Stimulated activated naive B cell treated with anti-CD40 and anti-IgM and Interleukin-4, amounts not matched to agents 10 μg/mL and 1 μg/mL and 100 μg/mL, for 72 hours (primary cell): ENCODE measurements at places on chromosomes 6 and 20.

- DNase-seq, result no peak
Measured at GRCh38 chr6:3884007-3884745, 35.0 kb downstream of the FAM50B start.

DNA sequence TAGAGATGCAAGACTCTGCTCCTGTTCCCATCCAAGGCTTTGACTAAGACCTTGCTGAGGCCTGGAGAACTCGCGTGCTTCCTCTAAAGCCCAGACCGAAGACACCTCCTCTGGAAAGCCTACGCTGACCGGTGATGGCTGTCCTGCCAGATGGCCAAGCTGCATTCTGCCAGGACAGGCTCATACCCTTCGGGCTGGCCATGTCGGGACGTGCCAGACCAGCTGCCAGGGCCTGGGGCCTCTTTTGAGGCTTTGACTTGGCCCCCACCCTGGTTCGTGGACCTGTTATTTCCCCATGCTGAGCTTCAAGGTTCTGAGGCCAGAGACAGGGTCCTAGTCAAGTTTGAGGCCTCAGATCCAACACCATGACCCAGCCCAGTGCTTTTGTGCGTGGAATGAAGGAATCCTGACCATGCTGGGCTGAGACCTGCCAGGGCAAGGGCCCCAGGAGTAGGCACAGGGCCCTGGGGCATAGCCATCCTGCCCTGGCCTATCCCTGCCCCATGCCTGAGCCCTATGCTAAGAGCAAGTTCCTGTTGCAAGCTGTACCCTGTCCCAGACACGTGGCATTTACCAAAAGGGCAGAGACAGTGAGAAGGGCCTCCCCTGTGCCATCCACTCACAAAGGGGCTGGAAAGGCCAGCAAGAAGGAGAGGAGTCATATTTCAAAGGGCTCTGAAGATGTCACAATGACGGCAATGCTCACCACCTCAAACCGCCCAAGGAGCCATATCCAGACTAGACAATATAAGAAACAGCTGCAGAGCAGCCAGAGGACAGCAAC lies 42.8 kb downstream of the MRPL14 start:
- DNase-seq, result no peak

GRCh38 chr6:17813542-17813941 lies 106.8 kb upstream of the NUP153 start:
- no peak for DNase-seq

DNA sequence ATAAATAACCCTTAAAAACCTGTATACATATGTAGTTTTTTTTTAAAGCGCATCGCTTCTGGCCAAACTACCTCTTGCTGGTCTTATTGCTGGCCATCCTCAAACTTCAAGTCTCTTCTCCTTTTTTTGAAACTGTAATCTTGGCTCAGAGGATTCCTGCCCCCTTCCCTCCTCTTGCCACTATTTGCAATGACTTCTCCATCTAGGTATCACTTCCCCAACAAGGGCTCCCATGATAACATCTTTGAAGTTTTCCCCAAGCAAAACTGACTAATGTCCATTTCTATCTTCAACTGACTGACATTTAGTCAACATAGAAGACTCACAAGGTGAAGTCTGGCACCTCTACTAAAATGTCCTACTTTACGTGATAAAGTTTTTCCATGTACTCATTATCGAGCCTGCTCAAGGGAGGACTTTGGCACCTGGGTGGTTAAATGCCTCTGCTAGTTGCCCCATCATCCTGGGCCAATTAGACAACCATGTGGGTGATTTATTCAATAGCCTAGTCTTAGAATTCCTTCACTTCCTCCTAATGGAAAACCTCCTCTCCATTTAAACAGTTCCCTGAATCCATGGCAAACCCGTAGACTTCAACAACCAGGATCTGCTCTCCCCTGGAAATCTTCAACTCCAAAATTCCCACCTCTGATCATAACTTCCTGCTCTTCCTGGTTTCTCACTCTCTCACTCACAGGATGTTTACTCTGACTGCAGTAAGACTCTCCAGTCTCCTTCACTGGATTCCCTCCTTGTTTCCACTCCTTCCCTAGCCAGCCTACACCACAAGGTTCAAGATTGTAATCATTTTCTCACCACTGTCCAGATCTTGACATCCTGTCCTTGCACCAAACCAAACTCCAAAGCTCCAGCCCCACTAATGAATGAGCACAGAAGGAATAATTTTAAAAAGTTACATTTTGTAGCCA lies 9.4 kb upstream of the PLAGL1 start:
- no peak for DNase-seq

GRCh38 chr6:15412767-15413166 lies 166.9 kb downstream of the JARID2 start:
- no peak for DNase-seq

DNA sequence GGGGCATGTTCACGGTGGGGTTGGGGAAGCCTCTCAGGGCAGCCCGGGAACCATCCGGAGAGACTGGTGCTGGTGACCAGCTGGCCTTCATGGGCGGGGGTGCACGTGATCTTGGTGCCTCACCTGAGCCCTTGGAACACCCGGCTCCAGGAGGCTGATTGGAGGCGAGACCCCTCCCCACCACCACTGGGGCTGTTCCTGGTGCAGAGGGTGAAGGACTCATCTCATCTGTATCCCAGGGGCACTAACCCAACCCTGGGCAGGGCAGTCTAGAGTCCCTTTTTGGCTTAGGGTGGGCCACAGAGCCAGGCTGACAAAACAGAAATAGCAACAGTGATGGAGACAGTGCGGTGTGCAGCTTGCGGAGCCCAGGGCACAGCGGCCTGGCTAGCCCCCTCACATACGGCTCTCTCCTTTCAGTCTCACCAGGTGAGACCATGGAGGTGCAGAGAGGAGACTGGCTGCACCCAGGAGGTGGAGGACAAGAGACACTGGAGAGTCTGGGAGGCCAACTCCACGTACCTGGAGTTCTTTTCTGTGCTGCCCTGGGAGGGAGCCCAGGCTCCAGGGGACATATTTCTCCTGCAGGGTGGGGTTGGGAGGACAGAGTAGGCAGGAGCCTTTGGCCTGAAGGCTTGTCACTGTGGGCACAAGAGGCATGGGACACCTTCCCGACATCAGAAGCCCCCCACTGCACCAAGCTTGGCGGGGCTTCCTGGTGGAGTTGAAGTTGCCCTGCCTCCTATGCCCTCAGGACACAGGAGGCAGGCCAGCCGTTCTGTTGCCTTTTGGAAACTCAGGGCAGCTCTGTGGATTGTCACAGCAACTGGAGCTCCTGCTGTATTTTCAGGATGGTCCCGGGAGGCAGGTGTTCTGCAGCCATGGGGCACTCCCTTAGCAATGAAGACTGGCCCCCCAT lies 106.0 kb downstream of the SYCP2 start:
- no peak for DNase-seq

- no peak for DNase-seq
Measured at GRCh38 chr20:32837157-32837556, 17.4 kb downstream of the MAPRE1 start.

- no peak for DNase-seq
Measured at GRCh38 chr20:4112481-4113421, 97.4 kb upstream of the RNF24 start.

GRCh38 chr6:13384506-13384905 lies 56.2 kb upstream of the TBC1D7 start:
- no peak for DNase-seq

GRCh38 chr6:12288914-12289313 lies 1.2 kb upstream of the EDN1 start:
- DNase-seq, result no peak

- no peak for DNase-seq
Measured at GRCh38 chr20:891058-891705, 25.0 kb downstream of the ANGPT4 start.

DNA sequence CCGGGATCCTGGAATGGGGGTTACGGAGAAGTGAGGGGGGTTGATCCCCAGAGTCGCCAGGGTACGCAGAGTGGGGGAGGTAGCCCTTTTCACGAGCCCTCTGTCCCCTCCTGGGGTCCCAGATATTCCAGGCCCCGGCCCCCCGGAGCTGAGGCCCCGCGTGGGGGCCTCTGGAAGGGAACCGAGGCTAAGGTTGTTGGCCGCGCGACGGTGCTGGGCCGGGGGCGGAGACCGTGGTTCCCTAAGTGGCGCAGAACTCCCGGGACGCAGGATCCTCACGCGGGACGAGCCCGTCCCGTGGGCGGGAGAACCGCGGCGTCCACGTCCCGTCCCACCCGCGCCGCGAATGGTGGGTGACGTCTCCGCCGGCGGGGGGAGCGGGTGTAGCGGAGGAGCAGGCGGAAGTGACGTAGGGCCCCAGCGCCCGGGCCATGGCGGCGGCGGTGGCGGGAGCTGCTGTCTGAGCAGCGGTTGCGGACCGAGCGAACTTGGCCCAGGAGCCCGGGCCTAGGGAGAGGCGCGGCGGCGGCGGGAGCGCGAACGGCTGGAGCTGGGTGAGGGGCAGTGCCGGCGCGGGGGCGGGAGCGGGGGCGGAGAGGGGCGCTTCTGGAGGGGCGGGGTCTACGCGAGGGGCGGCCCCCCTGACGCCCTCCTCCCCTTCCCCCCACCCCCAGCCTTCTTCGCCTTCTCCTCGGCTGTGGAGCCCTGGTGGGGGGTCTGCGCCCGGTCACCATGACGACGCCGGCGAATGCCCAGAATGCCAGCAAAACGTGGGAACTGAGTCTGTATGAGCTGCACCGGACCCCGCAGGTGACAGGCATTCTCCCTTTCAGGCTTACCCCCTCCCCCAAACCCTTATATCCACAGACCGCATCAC lies at the start of gene RING1:
Gene RING1, plus strand, starts transcription at position 410 of the 877 bp plus-strand sequence. Its CDS starts 323 bp downstream, at position 733.
- peak; percentile 81 for DNase-seq

GRCh38 chr6:3321875-3322274 lies 63.1 kb downstream of the PSMG4 start:
- no peak for DNase-seq

GRCh38 chr6:24358219-24358821 lies 461 bp upstream of the DCDC2 start:
- no peak for DNase-seq

DNA sequence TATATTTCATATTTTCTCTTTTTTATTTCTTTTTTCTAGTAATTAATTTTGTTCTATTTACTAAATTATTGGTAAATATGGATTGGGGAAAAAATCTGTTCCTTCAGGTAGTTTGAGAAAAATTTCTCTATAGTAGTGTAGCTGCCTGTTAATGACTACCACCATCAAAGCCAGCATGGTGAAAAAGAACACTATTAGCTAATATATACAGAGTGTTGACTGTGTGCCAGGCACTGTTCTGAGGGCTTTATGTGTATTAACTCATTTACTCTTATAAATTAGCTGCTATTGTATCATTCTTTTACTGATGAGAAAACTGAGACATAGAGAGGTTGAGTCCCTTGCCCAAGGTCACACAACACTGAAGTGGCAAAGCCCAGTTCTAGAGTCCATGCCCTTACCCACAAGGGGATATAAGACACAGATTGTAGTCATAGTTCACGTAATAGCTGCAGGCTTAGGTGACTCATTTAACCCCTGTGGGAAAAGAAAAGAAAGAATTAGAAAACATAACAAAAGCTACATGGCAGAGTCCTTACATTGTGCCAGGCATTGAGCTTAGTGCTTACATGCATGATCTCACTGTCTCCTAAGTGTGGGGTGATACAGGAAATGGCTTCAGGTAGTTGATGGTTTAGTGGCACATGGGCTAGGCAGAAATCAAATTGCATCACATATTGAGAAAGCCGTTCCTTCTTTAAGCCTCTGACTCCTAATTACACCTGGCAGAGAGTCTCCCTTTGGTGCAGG lies 12.2 kb upstream of the AKIRIN2 start:
- DNase-seq, result no peak

DNA sequence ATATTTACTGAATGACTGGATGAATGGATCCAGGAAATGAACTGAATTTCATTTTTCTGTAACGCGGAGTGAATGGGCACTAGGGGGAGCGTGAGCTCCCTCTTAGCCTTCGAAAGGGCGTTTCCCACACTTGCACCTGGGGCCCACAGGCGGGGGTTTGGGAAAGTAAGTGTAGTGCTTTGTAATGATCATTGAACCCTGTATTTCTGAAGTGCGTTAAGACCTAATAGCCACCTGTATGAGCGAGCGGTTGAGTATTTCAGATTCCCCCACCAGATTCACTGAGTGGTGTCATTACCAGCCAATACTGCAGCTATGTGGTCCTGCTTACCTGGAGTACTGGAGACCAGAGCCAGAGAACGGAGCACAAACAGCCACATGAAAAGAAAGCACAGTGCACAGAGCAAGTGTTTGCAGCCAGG lies 10.5 kb downstream of the SYTL3 start:
- no peak for DNase-seq

DNA sequence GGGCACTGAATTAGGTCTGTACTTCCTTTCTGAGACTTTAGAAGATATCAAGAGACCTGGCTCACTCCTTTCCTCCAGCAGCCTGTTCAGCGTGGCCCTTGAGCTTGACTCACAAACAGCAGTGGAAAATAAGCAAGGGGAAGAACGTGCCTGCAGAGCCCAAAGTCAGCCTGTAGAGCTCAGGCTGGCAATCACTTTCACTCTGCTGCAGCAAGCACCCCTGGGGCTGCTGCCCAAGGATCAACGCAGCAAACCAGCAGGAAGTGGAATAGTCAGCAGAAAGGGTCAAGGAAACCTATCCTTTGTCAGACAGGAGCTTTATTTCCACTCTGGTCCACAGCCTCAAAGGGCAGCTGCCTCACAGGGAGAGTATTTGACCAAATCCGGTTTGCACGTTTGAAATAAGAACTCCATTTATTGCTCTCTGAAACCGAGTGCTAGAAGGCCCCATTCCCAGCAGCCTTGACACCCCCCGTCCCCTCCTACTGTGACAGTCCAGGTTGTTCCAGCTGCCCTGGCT lies 77.4 kb downstream of the PRDM1 start:
- DNase-seq, result peak; percentile 58

DNA sequence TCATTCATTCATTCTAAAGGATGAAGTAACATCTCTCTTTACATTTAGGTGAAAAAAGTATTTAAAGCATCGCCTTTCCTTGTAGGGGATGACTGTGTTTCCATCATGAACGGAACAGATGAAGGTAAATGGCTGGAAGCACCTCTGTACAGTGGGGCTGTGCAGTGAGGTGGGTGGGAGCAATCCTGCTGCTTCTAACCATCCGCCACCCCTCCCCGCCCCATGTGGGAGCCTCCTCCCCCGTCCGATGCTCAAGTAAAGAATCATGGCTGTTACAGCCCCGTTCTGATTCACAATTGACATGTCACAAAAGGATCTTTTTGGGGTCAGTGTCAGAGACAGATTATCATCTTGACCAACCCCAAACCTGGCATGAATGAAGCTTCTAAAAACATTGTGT lies 19.3 kb downstream of the ENTPD6 start:
- no peak for DNase-seq

GRCh38 chr6:107103082-107103481 lies 12.2 kb downstream of the BEND3 start:
- DNase-seq, result no peak

DNA sequence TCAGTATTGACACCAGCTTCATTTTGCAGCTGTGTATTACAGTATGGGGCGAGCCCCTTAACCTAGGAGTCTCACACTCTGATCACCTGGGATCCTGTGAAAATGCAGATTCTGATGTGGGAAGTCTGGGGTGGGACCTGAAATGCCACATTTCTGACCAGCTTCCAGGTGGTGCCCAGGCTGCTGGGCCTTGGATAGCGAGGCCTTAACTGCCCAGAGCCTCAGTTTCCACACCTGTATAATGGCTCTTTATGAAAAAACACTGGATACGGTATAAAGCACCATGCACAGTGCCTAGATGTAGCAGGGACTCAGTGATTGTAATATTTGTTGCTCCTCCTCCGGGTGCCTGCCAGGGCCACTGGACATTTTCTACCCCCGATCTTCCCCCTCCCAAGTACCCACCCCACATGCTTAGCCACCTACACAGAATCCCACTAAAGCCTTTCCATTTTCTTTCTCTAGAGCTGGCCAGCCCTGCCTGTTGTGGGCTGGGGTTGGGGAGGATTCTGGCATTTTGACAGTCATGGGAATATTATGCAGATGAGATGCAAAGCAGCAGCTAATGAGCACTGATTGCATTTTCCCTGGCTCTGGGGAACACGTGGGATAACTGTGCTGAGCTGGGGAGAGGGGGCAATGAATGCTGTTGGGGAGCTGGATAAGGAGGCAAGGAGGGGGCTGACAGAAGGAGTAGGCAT lies 44.8 kb downstream of the SPDEF start:
- DNase-seq, result no peak
